ENCODE measurements at places on chromosomes 1 and 21. TPM values are rescaled to one million over a fixed set of nuclear protein-coding genes. Genes with fewer than 3 reads are reported as not detected.

GRCh38 chr1:78142736-78143135 is 97.0 kb downstream of the GIPC2 start:
- no peak overlapping the region for H3K27ac ChIP-seq
- DNase-seq = no peak
- H3K36me3 ChIP-seq = no peaks in the 10 kb centered on the region
- H3K4me1 ChIP-seq = no peaks in the 10 kb centered on the region

GRCh38 chr1:119331915-119332314 is 36.7 kb upstream of the HAO2 start:
- H3K4me3 ChIP-seq = no peak overlapping the region
- DNase-seq = no peak
- H3K4me1 ChIP-seq = no peaks in the 10 kb centered on the region
- H3K27ac ChIP-seq = no peak overlapping the region
- no peaks in the 10 kb centered on the region for H3K36me3 ChIP-seq

DNA sequence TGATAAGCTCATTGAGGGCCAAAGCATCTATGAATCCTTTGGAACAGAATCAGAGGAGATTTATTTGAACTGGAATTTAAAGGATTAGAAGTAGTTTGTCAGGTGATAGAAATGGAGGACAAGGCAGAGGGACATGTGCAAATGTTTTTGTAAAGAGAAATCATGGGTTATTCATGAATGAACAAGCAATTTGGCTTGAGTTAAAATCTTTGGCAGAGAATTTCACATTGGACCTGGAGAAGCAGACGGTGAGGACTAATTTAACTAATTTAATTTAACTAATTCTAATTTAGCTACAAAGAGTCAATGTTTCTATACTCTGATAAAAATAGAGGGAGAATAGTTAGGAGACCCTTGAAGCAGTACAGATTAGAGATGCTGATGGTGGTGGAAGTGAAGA is 36.3 kb downstream of the SNX7 start:
- H3K4me3 ChIP-seq = no peak overlapping the region
- no peak overlapping the region for H3K27ac ChIP-seq
- H3K36me3 ChIP-seq = no peaks in the 10 kb centered on the region
- no peaks in the 10 kb centered on the region for H3K4me1 ChIP-seq
- DNase-seq = no peak
- H3K27me3 ChIP-seq = no peaks in the 10 kb centered on the region

DNA sequence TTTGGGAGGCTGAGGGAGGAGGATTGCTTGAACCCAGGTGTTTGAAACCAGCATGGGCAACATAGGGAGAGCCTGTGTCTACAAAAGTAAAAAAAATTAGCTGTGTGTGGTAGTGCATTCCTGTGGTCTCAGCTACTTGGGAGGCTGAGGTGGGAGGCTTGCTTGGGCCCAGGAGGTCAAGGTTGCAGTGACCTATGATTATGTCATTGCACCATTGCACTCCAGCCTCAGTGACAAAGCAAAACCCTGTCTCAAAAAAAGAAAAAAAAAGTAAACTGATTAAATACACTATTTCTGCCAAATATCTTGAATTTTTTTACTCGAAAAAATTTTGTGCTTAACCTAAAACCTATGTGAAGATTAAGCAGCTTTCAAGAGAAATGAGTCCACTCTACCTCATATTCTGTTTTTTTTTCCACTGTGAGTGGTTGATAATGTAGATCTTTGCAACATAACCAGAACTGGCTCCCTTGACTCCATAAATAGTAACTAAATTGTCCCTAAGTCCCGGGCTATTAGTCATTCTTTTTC is 19.4 kb upstream of the ZNF281 start:
- H3K36me3 ChIP-seq = no peaks in the 10 kb centered on the region
- H3K4me1 ChIP-seq = no peaks in the 10 kb centered on the region
- no peak for DNase-seq
- H3K4me3 ChIP-seq = no peak overlapping the region
- no peaks in the 10 kb centered on the region for H3K27me3 ChIP-seq

DNA sequence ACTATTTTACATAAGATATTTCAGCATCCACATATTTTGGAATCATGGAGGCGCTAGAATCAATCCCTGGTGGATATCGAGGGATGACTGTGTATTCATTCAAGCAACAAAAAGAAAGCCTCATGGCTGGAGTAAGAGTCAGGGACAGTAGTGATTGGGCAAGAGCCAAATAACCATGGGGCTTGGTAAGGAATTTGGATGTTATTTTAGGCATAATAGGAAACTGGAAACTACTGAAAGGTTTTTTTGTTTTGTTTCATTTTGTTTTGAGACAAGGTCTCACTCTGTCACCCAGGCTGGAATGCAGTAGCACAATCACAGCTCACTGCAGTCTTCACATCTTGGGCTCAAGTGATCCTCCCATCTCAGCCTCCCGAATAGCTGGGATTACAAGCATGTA is 33.8 kb upstream of the EYA3 start:
- H3K4me1 ChIP-seq = no peaks in the 10 kb centered on the region
- no peak overlapping the region for H3K4me3 ChIP-seq
- no peaks in the 10 kb centered on the region for H3K36me3 ChIP-seq
- H3K27ac ChIP-seq = no peak overlapping the region
- no peaks in the 10 kb centered on the region for H3K27me3 ChIP-seq
- DNase-seq = no peak

- DNase-seq = no peak
- H3K27me3 ChIP-seq = no peaks in the 10 kb centered on the region
- no peak overlapping the region for H3K4me3 ChIP-seq
Observed at GRCh38 chr1:76500116-76500515, 367.2 kb upstream of the ST6GALNAC5 start.

GRCh38 chr1:2855206-2856065 is 53.9 kb upstream of the TTC34 start:
- DNase-seq = peak; percentile 60
- no peaks in the 10 kb centered on the region for H3K36me3 ChIP-seq
- no peaks in the 10 kb centered on the region for H3K4me1 ChIP-seq
- H3K4me3 ChIP-seq = no peak overlapping the region

DNA sequence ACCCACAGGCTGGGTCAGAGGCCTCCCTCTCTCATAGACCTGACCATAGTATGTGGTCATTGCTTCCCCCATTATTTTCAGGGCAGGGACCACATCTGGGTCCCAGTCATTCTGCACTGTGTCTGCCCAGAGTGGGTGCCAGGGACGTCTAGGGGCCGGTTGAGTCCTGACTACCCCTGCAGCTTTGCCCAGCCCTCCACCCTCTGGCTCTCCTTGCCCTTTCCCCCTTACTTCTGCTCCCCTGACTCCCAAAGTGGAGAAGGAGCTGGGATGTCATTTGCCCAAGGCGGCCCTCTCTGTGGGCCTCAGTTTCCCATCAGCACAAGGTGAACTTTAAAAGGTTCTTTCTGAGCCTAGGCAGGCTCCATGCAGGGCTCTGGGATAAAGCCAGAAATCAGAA is 4.3 kb upstream of the TTC22 start:
- H3K27me3 ChIP-seq = no peaks in the 10 kb centered on the region
- H3K4me1 ChIP-seq = no peaks in the 10 kb centered on the region
- H3K36me3 ChIP-seq = no peaks in the 10 kb centered on the region
- no peak overlapping the region for H3K4me3 ChIP-seq
- H3K27ac ChIP-seq = no peak overlapping the region

DNA sequence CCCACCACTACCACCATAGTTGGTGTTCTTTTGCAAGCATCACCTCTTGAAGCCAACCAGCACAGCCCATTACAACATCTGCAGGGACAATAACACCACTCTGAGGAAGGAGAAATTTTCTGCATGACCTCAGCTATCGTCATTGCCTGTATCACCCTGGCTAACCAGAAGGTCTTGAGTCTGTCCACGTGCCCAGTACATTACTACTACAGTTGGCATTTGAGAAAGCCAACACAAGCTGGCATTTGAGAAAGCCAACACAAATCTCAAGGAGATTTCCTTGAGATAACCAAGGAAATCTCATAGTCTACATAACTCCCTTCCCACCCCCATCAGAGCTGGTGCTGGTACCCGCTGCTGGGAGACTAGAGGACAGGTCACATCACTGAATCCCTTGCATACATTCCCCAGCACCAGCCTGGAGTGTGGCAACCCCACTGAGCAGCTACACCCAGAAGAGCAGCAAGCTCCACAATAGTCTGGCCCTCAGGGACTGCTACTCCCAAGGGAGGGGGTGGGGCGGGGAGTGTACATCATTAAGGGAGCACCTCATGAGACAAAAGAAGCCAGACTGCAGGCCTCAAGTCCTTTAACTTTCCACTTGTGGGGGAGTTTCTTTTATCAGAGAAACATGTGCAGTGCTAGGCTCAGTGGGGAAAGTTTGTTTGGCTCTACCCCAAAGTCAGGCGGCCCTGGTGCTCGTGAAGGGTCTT is 46.0 kb upstream of the GUCA2A start:
- no peak overlapping the region for H3K4me3 ChIP-seq
- H3K36me3 ChIP-seq = no peaks in the 10 kb centered on the region
- no peak for DNase-seq

DNA sequence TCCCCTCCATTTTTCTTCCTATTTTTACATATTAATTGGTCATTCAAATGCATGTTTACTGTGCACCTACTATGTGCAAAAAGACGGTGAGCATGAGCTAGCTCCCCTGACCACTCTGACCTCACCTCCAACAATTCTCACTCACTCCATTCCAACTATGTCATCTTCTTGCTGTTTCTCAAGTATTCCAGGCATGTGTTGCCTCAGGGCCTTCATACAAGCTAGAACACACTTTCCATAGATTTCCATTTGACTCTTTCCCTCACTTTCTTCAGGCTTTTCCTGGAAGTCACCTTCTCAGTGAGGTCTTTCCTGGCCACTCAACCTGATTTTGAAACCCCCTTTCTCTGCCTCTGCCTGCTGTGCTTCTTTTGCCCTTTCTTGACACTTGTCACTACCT is 32.6 kb downstream of the CHIA start:
- no peak for DNase-seq
- H3K27ac ChIP-seq = no peak overlapping the region
- no peaks in the 10 kb centered on the region for H3K4me1 ChIP-seq
- H3K4me3 ChIP-seq = no peak overlapping the region

DNA sequence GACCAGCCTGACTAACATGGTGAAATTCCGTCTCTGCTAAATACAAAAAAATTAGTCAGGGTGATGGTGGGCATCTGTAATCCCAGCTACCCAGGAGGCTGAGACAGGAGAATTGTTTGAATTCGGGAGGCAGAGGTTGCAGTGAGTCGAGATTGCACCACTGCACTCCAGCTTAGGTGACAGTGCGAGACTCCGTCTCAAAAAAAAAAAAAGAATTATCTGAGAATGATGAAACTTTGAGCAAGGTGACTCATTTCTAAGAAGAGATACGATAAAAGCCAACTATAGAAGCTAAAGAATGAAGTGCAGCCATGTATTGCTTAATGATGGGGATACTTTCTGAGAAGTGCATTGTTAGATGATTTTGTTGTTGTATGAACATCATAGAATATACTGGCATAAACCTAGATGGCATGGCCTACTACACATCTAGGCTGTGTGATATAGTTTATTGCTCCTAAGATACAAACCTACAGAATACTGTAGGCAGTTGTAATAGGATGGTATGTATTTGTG is 64.7 kb downstream of the SNRPE start:
- no peak for DNase-seq
- H3K4me3 ChIP-seq = no peak overlapping the region
- no peaks in the 10 kb centered on the region for H3K27me3 ChIP-seq

- H3K36me3 ChIP-seq = no peaks in the 10 kb centered on the region
- no peak for DNase-seq
- no peak overlapping the region for H3K4me3 ChIP-seq
- peaks cover 9% of the 10 kb centered on the region for H3K4me1 ChIP-seq
- H3K27ac ChIP-seq = peak overlapping the region; percentile 1
- no peaks in the 10 kb centered on the region for H3K27me3 ChIP-seq
Observed at GRCh38 chr1:226676381-226676780, 62.7 kb downstream of the ITPKB start.

DNA sequence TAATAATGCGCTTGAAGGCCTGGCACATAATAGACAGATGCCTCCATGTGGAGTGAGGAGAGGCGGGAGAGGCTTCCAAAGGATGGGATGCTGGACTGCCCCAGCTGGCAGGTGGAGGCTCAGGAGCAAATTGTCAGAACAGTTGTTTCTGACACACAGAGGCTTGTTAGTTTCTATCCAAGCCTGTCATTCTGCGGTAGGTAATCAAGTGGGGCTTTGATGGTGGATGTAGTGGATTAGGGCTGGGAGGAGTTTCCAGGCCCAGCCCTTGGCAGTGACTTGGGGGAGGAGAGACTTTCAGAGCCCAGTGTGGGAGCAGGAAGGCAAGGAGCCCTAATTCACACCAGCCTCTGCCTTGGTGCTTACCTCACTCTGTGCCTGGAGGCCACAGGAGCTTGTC is 44.1 kb downstream of the FOXD2 start:
- H3K27me3 ChIP-seq = no peaks in the 10 kb centered on the region
- H3K4me3 ChIP-seq = no peak overlapping the region
- DNase-seq = no peak
- H3K36me3 ChIP-seq = no peaks in the 10 kb centered on the region
- no peaks in the 10 kb centered on the region for H3K4me1 ChIP-seq

GRCh38 chr1:182962554-182963115 is 9.7 kb upstream of the SHCBP1L start:
- no peaks in the 10 kb centered on the region for H3K27me3 ChIP-seq
- H3K4me1 ChIP-seq = no peaks in the 10 kb centered on the region
- DNase-seq = peak; percentile 85
- H3K4me3 ChIP-seq = peak overlapping the region; percentile 30

- no peak overlapping the region for H3K4me3 ChIP-seq
- H3K4me1 ChIP-seq = no peaks in the 10 kb centered on the region
- H3K27ac ChIP-seq = no peak overlapping the region
- H3K36me3 ChIP-seq = peaks cover 8% of the 10 kb centered on the region
Observed at GRCh38 chr21:32641710-32642698, 29.8 kb upstream of the CFAP298 start.

DNA sequence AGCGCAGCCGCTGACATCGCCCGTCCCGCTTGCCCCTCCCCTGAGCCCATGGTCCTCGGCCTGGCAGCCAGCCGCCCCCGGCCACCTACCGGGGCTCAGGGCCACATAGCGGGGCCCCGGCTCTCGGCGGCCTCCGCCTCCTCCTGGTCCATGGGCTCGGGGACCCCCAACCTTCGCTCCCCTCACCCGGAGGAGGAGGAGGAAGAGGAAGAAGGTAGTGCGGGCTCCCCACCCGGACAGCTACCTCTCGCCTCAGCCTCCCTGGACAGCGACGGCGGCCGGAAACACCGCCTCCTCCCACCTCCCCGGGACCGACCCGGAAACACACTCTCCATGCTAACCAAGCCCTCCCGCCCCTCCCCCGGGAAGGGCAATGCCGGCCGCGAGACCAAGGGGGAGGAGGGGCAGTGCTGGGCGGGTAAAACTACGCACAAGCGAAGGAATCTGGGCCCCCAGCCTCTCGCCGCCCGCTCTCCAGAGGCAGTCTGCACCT is at the start of gene KIAA0319L:
Gene KIAA0319L (minus strand): TSS at position 286 of the 493 bp plus-strand sequence. CDS start 2,912 bp downstream, outside the sequence.
- no peaks in the 10 kb centered on the region for H3K4me1 ChIP-seq
- H3K27ac ChIP-seq = peak within 1 kb of the TSS; percentile 32
- peak; percentile 96 for DNase-seq
- H3K4me3 ChIP-seq = peak within 1 kb of the TSS; percentile 85

Gene GALNT2
- total RNA-seq = 116 TPM

Gene FMO2
- total RNA-seq = 183 TPM
